ENCODE measurements at places on chromosomes 2 and 18.

GRCh38 chr2:233063976-233064411, 3.9 kb downstream of the INPP5D start:
- no peak for DNase-seq

DNA sequence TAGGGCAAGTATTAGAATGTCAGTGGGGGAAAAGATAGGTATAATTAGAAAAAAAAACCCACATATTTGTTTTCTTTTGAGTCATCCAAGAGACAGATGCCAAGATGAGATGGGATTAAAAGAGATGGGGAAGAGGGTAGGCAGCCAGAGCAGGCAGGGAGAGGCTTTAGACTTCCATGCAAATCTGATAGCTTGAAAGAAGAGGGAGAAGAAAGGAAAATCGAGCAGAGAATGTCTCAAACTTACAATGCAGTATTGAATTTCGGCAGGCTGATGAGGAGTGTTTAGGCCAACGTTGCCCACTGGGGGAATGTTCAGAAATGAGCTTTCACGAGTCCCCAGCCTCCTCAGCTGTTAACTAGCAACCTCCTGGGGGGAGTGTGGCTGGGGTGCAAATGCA, 91.3 kb downstream of the SPATS2L start:
- no peak for DNase-seq

GRCh38 chr2:204542982-204543608, 2.2 kb upstream of the PARD3B start:
- DNase-seq, result no peak

GRCh38 chr18:76474824-76475223, 20.2 kb downstream of the ZNF516 start:
- no peak for DNase-seq

GRCh38 chr2:212421556-212422334, 116.9 kb downstream of the ERBB4 start:
- DNase-seq, result no peak

DNA sequence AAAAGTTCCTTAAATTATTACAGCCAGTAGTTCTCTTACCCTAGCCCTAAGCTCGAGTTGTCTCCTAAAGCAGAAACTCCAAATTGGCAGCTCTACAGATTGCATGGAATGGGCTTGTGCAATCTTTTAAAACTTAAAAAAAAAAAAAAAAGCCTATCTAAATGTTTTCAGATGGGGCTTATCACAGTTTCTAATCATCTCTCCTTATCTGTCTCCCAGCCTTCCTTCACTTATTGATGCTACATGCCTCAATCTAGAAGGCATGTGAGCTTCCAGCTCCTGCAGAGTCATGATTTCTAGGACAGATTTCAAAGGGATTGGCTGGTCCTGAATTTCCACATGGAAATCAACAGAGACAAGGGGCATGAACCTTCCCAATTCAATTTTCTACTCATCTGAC, 33.1 kb upstream of the PELI1 start:
- no peak for DNase-seq

GRCh38 chr18:76894566-76895346, 72.4 kb downstream of the ZNF236 start:
- DNase-seq, result no peak

DNA sequence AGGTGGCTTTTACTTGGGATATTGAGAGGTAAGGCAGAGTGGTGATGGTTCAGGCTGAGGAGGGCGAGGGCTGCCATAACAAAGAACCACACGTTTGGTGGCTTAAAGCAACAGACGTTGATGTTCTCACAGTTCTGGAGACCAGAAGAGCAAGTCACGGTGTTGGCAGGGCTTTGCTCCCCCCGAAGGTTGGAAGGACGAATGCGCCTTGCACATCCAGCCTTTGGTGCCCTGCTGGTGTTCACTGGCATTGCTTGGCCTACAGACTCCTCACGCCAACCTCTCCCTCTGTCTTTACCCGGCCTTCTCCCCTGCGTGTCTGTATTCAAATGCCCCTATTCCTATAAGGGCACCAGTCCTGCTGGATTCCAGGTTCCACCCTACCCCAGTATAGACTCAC, 125.4 kb downstream of the TPO start:
- peak; percentile 36 for DNase-seq

DNA sequence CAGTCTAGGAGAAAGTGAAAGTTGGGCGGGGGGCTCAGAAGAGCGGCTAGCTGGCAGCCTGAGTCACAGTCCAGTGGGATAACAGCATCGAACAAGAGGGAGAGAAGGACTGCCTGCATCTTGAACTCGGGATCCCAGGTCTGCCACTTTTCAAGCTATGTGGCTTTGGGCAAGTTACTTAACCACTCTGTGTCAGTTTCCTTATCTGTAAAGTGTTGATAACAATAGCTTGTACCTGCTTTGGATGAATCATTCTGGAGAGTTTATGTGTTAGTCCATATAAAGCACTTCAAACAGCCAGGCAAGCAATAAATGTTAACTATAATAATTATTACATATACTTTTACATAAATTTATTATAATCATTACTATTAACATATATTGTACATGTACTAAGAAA, 4.6 kb downstream of the DYSF start:
- no peak for DNase-seq

GRCh38 chr18:46481048-46481846, 175.8 kb downstream of the LOXHD1 start:
- peak; percentile 33 for DNase-seq

DNA sequence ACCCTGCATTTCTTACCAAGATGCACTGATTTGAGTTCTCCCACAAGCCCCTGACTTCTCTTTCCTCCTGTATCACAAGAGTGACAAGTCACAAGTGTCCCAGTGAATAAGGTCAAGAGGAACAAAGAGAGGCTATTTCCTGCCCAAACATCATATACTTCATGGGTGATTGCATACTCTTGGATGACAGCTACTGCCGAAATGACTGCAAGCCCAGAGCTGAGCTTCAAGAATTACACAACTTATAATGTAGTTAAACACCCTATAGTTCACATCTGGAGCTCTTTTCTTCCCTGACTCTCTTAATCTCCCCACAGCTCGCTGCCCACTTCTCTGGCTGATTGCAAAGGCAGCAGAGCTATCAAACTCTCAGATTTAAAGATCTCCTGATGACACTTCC, 289.7 kb upstream of the PARD3B start:
- DNase-seq, result no peak

DNA sequence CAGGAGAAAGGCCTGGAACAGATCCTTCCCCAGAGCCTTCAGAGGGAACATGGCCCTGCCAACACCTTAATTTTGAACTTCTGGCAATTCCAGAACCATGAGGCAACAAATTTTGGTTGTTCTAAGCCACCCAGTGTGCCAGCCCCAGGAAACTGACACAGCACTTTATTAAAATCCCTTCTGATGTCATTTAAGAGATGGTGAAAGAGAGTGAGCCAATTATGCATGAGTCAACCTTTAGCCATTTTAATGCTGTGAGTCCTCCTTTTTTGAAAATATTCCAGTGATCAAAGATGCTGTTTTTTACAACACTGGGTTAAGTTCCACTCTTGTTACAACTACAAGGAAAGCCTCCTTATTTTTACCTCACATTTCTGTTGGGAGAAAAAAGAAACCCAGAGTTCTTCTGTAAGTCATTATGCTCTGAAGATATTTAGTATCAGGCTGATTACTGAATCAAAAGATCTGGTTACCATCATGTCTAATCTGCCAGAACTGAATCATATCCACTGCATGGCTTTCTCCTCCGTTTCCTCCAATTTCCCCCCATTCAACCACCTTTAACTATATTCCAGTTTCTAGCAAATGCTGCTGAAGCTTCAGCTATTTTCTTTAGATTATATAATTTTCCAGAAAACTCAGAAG, 235.4 kb downstream of the TXNL1 start:
- DNase-seq, result no peak

GRCh38 chr18:40243607-40244006, 1711.4 kb upstream of the PIK3C3 start:
- no peak for DNase-seq

GRCh38 chr18:39232937-39233336, 1667.3 kb upstream of the CELF4 start:
- DNase-seq, result no peak

DNA sequence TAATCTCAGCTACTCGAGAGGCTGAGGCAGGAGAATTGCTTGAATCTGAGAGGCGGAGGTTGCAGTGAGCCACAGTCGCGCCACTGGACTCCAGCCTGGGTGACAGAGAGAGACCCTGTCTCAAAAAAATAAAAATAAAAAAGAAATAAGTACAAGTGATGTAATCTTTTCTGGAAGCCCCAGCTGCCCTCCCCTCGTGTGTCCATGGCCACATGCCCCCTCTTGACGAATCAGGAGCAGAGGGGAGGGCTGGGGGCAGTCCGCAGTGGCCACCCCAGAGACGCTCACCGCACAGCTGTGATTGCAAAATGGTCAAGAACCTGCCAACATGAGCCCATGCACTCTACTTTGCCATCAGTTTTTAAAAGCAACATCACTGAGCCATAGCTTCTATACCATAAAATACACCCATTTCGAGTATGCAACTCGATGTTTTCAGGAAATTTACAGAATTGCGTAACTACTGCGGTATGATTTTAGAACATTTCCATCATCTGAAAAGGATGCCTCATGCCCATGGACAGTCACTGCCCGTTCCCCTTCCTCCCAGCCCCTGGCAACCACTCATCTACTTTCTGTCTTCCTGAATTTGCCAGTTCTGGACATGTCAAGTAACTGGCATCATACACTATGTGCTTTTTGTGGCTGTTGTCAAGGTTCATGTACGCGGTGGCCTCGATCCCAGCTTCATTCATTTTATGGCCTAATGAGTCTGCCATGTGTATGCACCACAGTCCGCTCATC, 88.1 kb downstream of the NDUFA10 start:
- no peak for DNase-seq

GRCh38 chr2:176079285-176079830, 4.4 kb downstream of the EVX2 start:
- DNase-seq, result no peak

DNA sequence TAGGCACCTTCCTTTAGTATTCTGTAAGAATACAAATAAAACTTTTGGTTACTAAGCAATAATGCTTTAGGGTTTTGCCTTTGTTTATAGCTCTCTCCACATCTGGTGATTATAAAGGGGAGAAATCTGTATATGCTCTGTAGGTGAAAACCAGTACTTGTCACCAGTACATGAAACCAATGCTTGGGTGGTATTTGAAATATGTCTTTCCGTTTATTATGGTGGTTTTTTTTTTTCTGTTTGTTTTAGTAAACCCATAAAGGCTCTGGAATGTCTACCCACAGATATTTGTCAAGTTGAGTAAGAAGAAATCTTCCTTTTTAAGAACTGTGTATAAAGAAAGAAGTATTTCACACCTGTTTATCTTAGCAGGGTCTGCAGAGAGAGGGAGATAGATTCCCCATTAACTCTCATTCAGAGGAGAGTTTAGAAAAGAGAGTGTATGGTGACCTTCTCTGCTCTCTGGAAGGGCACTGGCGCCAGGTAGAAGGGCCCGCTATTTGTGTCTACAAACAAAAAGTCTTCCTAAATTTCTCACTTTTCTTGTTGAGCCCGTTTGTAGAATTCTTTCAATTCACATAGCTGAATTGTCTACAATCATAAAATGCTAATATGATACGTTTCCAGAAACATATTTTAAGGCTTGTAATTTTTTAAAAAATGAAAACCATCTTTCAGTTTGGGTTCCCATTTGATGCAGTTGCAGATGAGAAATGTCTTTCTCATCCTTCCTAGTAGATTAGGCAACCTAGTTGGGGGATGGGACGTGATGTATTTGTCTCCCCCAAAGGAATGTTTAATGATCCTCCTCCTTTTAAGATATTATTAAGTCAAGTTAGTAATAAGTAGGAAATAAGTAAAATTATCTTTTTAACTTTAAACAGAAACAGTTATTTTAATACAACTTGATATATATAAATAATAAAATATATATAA, 33.9 kb downstream of the MAP3K20 start:
- DNase-seq, result no peak

- DNase-seq, result no peak
Measured at GRCh38 chr2:192827735-192828134, 633.0 kb upstream of the TMEFF2 start.

GRCh38 chr2:25314514-25315315, 27.0 kb downstream of the DNMT3A start:
- DNase-seq, result peak; percentile 28

DNA sequence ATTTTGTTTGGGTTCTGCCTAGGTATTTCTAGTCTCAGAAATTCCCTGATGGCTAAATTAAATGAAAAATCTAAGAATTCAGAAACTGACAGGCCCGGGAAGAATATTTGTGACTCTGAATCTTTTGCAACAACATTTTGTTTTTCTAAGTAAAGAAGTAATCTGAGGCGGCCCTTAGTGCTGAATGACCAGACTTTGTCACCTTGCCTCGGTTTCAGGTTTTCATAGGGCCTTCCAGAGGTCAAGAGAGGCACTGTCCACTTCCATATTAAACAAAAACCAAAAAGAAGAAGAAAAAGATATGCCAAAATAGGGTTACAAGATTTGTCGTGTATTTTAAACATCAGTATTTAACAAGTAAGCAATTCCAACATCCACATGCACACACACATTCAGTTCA, 16.1 kb upstream of the CCNYL1 start:
- no peak for DNase-seq

DNA sequence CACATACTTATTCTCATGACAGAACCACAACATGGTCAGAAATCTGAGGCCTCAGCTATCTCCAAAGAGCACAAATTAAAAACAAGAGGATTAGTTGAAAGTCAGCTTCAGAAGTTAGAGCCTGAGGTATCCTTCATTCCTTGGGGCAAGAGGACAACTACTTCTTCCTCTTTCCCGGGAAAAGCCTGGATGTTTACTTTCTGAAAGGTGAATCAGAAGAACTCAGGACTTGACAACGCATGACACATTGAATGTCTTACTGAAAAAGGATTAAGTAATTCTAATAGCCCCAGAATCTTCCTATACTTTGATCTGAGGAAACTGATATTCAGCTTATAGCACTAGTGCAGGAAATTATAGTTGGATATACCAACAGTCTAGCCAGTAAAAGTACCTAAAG, 573.2 kb downstream of the METTL4 start:
- no peak for DNase-seq

DNA sequence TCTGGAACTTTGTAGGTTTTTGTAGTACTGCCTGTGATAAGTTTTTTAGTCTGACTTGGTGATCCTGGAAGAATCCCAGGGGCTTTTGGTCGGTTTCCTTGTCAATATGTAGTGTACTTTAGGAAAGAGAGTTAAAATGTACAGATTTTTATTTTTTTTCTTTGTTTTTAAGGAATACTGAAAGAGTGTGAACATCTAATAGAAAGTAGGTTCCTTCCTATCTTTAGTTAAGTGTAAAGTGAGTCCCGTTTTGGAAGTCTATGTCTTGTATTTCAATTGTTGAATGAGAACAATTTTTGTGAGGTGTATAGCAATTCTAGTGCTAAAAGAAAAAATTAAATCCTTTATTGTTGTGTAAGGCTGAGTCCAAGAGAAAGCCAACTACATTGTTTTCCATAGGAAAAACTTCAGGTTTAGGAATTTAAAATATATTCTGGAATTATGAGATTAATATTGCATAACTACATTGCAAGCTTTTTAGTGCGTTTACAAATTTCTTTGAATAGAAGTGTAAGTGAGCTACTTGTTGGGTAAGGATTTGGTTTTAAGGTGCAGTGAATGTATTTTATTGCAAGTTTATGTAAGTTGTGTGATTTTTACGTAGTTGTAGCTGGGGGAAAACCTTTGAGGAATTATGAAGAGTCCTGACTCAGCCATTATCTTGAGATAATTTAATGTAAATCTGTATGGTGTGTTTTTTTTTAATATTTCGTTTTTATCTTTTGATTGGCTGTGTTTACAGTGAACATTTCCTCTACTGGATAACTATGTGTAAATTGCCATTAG, 1.7 kb downstream of the VAPA start:
- no peak for DNase-seq

All from NCI-H1105 treated with DMSO at 0.1 percent for 48 hours (cell line).